M059J (cell line): ENCODE measurements at places on chromosomes 4 and X. TPM values are rescaled to one million over a fixed set of nuclear protein-coding genes. Genes with fewer than 3 reads are reported as not detected.
A peak's percentile ranks its signal among the peaks of the same experiment; 100 is the strongest.

DNA sequence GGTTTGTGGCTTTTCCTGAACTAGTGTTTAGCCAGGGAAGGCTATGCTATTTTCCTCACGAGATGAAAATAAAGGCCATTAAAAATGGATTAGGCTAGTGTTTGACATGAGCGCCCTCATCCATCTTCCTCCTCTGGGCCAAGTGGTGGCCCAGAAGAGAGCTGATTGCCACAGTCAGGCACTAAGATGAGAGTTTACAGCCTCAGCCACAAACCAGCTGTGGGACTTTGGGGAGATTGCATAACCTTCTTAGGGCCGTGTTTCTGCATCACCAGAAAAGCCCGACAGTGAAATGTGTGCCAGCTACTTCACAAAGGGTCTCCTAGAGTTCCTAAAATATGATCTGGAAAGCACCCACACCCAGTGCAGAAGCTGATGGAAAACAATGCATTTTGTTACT lies 42.3 kb upstream of the LNX1 start:
- peak; percentile 2 for DNase-seq

SPACA5 gene
- not detected in 2 replicates for total RNA-seq

SYN1 gene
- 0.07 and 1.4 TPM in 2 replicates for total RNA-seq

GRCh38 chr4:6873792-6874461 lies 35.7 kb upstream of the TBC1D14 start:
- peak; percentile 49 for DNase-seq

DNA sequence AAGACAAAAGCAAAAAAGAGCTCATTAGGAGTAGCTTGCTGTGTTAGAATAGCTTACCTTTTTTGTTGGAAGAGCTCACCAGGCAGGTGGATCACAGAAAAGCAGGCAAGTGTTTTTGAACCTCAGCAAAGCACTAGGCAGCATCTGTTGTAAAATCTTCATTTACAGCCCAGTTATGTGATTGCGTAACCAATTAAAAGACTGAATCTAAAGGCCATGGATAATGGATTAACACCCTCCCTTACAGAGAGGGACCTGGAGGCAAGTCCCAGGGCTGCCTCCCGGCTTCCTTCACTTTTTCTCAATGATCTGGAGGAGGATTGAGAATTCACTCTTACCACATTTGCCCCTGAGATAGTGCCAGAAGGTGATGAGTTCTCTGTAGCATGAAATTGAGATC lies 51.1 kb downstream of the MAMLD1 start:
- DNase-seq: no peak

GRCh38 chrX:149962859-149963757 lies 24.8 kb upstream of the EOLA2 start:
- DNase-seq: peak; percentile 75

- peak; percentile 13 for DNase-seq
Measured at GRCh38 chrX:139691843-139692505, 16.0 kb downstream of the MCF2 start.

MTTP gene
- 0.22 and 1.9 TPM in 2 replicates for total RNA-seq

DNA sequence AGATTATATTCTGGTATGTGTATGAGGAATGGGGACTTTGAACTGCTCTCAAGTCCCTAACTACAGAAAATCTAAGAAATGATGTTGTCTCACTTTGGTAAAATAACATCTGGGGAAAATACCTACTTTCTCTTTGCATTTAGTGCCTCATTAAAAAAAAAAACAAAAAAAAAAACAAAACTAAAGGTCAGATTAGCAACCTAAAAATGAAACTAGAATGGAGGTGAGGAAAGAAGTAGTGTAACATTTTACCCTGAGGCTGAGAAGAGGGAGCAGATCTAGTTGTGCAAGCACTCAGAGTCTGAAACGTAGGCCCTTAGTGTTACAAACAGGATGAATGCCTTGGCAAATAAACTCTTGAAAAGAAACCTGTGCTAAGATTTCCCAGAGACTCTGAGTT lies 56.0 kb downstream of the VGLL1 start:
- peak; percentile 27 for DNase-seq

DNA sequence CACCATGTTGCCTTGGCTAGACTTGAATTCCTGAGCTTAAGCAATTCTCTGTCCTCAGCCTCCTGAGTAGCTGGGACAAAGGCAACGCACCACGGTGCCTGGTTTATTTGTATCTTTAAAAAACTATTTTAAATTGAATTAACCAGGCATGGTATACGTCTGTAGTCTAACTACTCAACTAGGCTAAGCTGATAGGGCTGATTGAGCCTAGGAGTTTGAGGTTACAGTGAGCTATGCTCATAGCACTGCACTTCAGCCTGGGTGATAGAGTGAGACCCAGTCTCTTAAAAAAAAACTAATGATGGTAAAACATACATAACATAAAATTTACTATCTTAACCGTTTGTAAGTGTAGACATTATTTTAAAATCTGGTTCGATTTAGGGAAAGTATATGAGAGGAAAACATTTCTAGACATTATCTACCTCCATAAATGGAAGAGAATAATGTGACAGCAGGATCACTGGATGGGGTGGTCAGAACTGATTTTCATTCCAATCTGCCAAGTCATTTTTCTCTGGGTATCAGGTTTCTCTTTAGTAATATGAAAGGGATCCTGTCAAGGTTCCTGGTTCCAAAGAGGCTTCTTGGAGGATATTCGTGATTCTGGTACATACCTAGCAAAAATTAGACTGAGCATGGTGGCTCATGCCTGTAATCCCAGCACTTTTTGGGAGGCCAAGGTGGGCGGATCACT lies 8.7 kb upstream of the ITGB1BP2 start:
- peak; percentile 81 for DNase-seq

DNA sequence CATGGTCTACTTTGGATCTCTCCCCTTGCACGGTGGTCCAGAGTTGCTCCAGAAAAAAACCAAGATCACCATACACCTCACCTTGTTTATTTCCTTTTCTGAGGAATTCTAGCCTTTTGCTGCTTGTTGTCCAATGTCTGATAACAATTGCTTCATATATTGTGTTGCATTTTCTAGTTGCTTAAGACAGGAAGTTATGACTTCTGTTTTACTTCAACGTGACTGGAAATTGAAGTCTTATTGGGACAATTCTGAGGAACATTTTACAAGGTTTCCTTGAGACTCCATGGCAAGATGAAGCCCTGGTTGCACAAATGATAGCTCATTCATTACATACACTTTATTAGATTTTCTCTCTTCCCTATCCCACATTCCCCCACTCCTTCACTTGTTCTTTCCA lies 5.2 kb downstream of the CXCL1 start:
- DNase-seq: no peak

GRCh38 chr4:5478169-5478568 lies 230.2 kb downstream of the EVC2 start:
- no peak for DNase-seq

GRCh38 chr4:168797738-168798375 lies 212.2 kb downstream of the CBR4 start:
- no peak for DNase-seq

- DNase-seq: no peak
Measured at GRCh38 chr4:164706675-164707074, 47.3 kb upstream of the SMIM31 start.

GRCh38 chr4:56086073-56086541 lies 137.4 kb downstream of the CEP135 start:
- no peak for DNase-seq

CXorf51B gene
- total RNA-seq: not detected in 2 replicates

GRCh38 chrX:15815779-15816437 lies 25.6 kb downstream of the ZRSR2 start:
- peak; percentile 18 for DNase-seq

- peak; percentile 43 for DNase-seq
Measured at GRCh38 chrX:16665089-16665488, 15.1 kb downstream of the S100G start.

DNA sequence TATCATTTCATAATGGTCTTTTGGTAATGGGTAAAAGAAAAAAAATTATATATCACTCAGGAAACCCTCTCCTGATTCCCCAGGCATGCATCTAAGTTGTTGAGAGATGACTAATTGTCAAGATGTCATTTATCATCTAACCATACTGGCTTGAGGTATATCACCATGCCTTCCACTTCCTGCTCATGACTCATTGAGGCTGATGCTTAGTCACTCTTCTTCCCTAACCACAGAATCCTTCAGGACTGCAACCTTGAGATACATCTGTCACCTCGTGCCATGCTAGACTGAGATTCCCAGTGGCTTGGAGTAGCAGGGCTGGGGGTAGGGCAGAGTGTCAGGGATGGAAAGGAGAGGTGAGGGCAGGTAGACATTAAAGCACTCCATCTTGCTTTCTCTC lies 782.5 kb upstream of the INTU start:
- DNase-seq: peak; percentile 98

MAGEB10 gene
- total RNA-seq: 0.10 TPM in 1 of 2 replicates, not detected in the other

EXOC1L gene
- total RNA-seq: not detected in 2 replicates

DNA sequence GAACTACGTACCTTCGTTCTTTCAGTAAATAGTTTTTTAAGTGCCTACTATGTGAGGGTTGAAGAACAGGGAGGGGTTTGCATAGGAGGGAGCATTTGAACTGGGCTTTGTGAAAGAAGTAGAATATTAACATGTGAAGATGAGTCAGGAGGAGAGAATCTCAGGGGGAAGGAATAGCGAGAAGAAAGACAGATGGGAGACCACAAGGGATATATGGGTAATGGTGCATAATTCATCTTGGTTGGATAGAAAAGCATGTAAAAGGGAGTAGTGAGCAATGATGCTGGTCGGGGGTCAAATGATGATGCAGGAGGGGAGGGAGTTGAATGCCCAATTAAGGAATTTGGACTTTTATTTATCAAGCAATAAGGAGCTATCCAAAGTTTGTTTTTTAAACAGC lies 52.7 kb downstream of the TMEM164 start:
- DNase-seq: peak; percentile 38

ZNF518B gene
- 7.1 and 8.4 TPM in 2 replicates for total RNA-seq

FGB gene
- not detected in 2 replicates for total RNA-seq

FOXR2 gene
- total RNA-seq: not detected in 2 replicates

CT83 gene
- not detected in 2 replicates for total RNA-seq

- no peak for DNase-seq
Measured at GRCh38 chr4:170729236-170729635, 639.5 kb upstream of the AADAT start.

IL21 gene
- not detected in 2 replicates for total RNA-seq

DNA sequence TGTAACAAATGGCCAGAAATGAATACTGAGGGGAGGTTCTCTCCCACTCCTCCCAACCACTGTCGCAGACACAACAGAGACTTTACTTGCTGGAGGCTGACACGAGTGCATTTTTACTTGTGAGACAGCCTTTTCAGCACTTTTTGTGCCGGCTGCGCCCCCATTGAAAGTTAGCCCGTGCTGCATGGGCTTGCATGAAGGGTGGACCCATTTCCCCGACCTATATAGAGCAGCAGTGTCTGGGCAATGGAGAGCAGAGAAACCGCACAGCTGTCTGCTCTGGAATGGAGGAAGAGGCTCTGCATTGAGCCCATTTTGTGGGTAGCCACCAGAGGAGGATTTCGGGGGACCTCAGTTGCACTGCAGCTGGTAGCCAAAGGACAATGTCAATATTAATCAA lies 208.8 kb downstream of the UGT8 start:
- DNase-seq: no peak

KCNE5 gene
- 0.86 TPM in 1 of 2 replicates, not detected in the other for total RNA-seq
